ENCODE measurements at places on chromosomes 7 and 10. TPM values are rescaled to one million over a fixed set of nuclear protein-coding genes. Genes with fewer than 3 reads are reported as not detected.

- DNase-seq: no peak
Observed at GRCh38 chr10:48462482-48463020, 142.3 kb downstream of the ARHGAP22 start.

The SPDYE2B gene
- 0.76 TPM for polyA plus RNA-seq

GRCh38 chr7:123003539-123004126, 8.1 kb upstream of the TAS2R16 start:
- DNase-seq: no peak

The PRPS1L1 gene
- polyA plus RNA-seq: not detected

DNA sequence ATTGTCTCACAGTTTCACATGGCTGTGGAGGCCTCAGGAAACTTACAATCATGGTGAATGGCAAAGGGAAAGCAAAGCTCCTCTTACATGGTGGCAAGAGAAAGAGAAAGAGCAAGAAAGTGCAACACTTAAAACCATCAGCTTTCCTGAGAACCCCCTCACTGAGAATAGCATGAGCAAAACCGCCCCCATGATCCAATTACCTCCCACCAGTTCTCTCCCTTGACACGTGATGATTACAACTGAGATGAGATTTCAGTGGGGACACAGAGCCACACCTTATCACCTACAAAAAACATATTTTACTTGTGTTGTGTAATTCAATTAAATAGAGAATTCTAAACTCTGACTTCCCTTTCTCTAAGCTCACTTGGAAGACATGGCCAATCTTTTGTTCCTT, 80.2 kb downstream of the SEMA3C start:
- no peak for DNase-seq

The CDK1 gene
- polyA plus RNA-seq: 78.7 TPM

The WDR86 gene
- 23.6 TPM for polyA plus RNA-seq

GRCh38 chr7:25860275-25861163, 291.5 kb upstream of the NFE2L3 start:
- DNase-seq: no peak

- no peak for DNase-seq
Observed at GRCh38 chr10:113228530-113228929, 278.5 kb downstream of the TCF7L2 start.

GRCh38 chr10:46223064-46223480, 63.7 kb upstream of the ANTXRL start:
- DNase-seq: no peak

- no peak for DNase-seq
Observed at GRCh38 chr7:89618274-89618673, 536.0 kb upstream of the STEAP1 start.

The OR9A2 gene
- polyA plus RNA-seq: not detected

The MKI67 gene
- polyA plus RNA-seq: 58.4 TPM

DNA sequence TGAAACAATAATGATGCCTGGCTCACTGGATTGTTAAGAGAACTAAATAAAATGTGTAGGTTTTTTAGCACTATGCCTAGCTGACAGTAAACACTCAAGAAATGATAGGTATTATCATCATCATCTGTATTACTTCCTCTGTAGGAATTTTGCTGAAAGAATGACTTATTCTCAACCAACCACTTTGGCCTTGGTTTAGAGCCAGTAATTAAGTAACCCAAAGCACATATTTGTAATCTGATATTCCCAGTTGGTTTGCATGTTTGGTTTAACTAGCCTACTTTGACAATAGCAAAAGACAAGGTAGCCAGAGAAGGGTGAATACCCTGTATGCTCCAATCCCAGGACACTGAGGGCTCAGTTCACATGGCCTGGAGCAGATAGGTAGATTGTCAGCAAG, 34.4 kb downstream of the BCAP29 start:
- DNase-seq: no peak

The ACTA2 gene
- polyA plus RNA-seq: 174 TPM

GRCh38 chr10:76738991-76739390, 898.6 kb downstream of the KCNMA1 start:
- DNase-seq: no peak

GRCh38 chr7:28862595-28863272, 95.4 kb downstream of the TRIL start:
- DNase-seq: no peak

The TLX1 gene
- polyA plus RNA-seq: 0.07 TPM

The HABP2 gene
- polyA plus RNA-seq: 0.65 TPM
